Kidney (tissue), 22 donors: ENCODE measurements at places on chromosomes 6 and 20. TPM values are rescaled to one million over a fixed set of nuclear protein-coding genes. Genes with fewer than 3 reads are reported as not detected.

GRCh38 chr6:75210885-75211739, 5.3 kb upstream of the COL12A1 start:
- no peak for DNase-seq

DNA sequence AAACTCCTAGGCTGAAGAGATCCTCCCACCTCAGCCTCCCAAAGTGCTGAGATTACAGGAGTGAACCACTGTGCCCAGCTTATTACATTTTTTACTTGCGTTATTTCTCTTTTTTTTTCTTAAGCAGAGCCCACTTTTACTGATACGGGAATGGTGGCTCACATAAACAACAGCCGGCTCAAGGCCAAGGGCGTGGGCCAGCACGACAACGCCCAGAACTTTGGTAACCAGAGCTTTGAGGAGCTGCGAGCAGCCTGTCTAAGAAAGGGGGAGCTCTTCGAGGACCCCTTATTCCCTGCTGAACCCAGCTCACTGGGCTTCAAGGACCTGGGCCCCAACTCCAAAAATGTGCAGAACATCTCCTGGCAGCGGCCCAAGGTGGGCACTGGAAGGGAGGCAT, 10.5 kb downstream of the CAPN11 start:
- DNase-seq = no peak

DNA sequence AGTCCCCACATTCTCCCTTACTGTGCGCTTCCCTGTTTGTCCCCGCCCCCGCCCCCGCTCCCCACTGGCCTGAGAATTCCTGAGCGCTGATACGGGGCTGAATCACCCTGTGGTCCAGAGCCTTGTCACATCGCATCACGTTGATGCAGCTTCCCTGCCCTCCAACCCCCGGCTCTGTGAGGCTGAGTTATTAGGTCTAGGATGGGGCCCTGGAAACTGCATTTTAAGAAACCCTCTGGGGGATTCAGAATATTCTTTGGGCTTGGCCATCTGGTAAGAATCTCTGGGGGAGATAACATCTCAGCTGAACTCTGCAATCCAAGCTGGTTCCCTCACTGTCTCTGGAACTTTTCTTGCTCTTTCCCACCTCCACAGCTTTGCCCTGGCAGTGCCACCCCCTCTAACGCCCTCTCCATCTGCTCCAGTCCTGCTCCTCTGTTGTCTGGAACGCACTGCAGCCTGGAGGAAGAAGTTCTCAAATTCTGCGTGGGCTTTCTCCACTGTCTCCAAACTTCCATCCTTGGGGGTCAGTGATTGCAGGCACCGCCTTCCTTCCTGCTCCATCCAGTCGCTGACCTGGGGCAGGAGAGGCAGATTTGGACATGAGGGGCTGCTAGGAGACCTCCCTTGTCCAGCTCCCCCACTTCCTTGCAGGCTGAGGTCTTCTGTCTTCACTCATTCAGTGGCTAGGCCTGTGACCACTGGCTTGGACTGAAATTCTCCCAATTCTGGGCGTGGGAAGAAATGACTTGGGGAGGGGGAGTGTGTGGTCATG, 42.6 kb downstream of the KIAA1755 start:
- peak; percentile 23 for DNase-seq

DNA sequence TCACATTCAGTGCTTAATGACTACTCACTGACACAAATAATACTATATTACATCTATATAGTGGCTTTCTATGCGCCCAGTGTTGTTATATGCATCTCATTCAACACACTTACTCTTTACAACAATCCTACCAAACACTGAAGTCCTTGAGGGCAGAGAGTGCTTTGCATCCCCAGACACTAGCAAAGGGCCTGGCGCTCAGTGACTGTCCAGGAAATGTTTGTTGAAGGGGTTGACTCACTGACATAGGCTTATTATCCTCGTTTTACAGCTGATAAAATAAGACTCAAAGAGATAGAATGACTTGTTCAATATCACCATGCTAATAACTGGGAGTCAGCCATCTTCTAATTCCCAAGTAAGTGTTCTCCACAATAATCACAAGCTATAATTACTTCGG, 163.3 kb downstream of the ARHGAP18 start:
- DNase-seq = no peak

Gene EDN3
- not detected for polyA plus RNA-seq

DNA sequence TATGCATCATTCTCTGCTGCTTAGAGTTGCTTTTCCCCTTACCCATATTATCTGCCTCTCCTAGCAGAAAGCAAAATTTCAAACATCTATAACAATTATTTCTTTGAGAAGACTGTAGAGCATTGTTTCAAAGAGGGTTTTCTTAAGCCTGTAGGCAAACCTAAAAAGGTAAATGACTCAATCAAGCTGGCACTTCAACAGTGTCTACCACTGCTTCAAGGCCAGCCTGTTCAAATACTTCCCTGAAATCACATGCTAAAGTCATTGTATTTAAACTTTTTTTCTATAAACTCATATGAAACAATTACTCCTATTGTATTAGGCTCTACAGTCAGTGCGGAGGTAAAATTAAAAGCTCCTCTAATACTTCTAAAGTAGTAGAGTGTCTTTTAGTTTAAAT, 87.1 kb downstream of the OGFRL1 start:
- DNase-seq = no peak

DNA sequence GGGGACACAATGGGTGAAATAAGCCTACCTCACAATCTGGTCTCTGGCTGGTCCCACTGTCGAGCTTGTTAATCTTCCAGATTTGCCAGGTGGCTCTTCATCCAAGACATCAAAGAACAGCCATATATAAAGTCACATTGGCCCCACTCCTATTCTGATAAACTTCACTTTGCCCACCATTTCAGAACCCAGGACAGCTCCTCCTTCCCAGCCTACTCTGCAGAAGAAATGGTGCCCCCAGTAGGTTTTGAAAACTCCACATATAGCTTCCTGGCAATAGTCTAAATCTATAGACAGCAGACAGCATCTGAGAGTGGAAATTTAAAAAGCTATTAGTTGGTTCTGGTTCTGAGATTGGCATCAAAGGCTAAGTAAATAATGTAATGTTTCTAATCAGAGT, 143.1 kb upstream of the PCSK2 start:
- peak; percentile 19 for DNase-seq

DNA sequence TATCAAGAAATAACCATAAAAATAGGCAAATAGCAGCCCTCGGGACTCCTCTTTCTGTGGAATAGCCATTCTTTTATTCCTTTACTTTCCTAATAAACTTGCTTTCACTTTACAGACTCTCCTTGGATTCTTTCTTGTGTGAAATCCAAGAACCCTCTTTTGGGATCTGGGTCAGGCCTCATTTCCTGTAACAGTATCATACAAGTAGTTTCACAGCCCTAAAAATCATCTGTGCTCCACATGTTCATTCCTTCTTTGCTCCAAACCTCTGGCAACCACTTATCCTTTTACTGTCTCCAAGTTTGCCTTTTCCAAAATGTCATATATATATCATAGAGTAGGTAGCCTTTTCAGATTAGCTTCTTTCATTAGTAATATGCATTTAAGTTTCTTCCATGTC, 13.5 kb upstream of the NT5E start:
- DNase-seq = no peak

Gene SLC17A4
- 0.88 TPM for polyA plus RNA-seq
